NCI-H187 treated with DMSO at 0.1 percent for 48 hours (cell line): ENCODE measurements at places on chromosomes 16 and 17.

DNA sequence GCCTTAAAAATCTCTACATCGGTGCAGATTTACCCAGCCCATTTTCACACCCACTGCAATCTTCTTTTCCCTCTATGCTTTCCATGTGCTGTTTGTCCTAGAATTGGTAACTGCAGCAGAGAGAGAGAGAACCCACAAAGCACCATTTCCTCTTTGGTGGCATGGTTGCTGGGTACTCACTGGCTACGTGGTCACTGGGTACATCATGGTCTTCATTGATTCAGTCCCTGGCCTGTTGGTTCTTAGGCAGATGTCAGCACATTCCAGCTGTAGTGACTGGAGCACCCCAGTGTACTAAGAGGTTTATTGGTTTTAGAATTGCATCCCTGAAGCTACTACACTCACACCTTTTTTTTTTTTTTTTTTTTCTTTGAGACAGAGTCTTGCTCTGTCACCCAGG lies 156.1 kb upstream of the CACNG5 start:
- no peak for DNase-seq

DNA sequence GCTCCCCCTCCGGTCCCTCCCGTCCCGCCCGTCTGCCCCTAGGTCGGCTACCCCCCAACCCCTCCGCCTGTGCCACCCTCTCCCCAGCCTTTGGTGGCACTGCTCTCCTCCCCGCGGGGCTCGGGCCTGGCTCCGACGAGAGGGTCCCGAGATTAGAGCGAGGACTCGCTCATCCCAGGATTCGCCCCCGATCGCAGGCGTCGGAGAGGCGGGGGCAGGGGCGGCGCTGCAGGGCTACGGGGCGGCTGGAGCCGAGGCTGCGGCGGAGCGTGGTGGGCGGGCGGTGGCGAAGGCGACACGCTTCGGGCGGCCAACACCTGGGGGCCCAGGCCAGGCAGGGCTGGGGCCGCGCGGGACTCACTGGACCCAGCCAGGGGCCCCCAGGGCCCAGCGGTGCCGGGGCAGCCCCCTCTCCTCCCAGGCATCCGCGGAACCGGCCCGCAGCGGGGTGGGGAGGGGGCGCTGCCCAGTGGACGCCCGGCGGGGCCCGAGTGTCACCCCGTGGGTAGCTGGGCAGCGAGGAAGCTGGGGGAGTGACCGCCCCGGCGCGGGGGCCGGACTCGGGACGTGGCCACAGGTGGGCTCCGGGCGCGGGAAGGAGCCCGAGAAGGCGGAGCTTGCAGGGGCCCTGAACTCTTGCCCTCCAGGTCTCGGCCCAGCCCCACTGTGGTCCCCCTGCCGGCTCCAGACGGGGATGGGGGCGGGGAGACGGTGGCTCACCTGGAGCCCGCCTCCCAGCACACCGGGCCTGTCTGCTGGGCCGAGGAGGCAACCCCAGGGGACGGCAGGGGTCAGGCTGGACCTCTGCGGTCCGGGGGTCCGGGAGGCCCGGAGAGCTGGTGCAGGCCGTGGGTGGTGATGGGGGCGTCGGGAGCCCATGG lies 1.5 kb downstream of the MGAT5B start:
- no peak for DNase-seq

- DNase-seq = no peak
These were observed 28.5 kb upstream of the KDM8 start for GRCh38 chr16:27174798-27175197.

DNA sequence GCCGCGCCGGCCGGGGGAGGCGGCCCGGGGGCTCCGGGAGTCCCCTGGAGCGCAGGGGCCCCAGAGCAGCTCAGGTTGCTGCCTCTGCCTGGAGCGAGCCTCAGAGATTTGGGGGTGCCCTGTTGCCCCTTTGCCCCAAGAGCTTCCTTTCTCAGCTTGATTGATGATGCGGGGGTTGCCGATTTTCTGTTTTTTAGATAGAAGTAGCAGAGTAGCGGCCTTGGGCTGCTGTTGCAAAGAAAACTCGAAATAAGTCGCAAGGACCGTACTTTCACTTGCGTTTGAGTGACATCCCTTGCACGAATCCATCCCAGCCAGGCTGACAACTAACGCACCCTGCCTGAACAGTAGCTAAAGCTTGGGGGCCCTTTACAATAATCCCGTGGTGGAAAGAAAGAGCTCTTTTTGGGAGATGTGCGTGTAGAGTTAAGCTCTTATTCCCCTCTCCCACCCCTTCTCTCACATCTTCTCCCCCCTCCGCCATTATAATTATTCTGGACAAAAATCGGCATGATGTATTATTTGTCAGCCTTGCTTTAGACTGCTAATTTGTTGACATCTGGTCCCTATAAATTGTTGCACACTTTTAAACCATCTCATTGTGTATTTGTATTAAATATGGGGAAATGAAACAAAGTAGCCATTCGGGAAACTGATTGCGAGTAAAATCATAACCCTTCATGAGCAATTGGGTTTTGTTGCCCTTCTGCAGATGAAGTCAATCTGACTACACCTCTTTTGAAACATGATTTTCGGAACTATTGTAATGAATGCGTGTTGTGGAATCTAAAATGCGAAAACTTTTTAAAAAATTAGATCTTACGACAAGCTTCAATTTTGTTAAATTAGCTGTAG lies 873 bp downstream of the USP10 start:
- DNase-seq = no peak

DNA sequence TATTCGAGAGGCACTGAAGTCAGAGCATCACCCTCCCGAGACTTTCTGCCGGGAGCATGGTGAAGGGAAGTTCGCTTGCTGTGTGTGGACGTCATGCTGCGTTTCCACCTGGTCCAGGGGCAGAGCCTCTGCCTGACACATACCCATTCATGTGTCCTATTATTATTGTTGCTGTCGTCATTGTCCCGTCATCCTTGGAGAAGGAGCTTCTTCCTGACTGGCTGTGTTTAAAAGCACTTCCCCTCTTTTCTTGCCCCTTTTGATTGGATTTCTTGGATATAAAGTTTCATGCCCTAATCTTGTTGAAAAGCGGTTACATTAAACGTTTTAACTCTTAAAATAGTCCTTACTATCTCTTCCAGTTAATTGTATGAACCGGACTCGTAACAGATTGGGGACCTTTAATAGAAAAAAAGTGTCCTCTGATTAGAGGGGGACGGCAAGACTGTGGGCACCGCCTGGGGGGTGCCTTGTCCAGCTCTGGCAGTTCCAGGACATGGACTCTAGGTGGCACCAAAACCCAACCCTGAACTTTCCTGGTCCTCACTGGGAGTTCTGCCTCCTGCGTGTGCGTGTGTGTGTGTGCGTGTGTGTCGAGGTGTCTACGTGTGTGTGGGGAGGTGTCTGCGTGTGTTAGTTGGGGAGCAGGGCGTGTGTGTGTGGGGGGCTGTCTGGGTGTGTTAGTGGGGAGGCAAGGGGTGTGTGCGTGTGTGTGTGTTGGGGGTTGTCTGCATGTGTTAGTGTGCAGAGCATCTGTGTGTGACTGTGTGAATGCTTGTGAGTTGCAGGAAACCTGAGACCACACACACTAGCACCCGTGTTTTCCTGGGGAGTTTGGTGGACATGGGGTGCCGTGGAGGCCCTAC lies 133.3 kb upstream of the CIBAR2 start:
- no peak for DNase-seq

DNA sequence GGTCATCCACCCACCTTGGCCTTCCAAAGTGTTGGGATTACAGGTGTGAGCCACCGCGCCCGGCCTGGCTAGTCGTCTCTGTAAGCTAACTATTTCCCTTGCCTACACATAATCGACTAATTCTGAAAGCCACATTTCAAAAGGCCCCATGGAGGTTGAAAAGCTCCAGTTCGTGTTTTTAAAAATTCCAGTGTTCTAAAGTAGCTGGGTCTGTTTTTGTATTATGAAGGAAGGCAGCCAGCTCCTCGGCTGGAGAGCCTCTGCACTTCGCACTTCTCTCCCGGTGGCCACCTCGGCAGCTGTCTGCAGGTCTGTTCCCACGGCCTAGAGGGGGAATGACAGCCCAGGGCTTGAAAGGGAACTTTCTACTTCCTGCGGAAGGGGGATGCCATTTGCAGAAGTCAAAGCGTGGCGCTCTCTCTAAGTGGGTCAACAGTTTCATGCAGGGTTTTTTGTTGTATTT lies 16.9 kb downstream of the HASPIN start:
- DNase-seq = no peak

DNA sequence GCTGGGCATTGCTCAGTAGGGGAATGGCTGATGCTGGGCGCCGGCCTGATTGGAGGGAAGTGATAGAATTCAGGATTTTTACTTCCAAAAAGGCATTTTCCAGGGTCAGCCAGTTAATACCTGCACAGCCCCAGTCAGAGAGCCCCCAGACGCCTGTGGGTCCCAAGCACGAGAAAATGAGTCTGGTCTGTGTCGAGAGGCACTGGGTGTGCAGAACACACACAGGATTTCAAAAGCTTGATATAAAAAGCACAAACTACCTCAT lies 164.6 kb upstream of the TNRC6C start:
- DNase-seq = no peak

GRCh38 chr16:50640391-50640790 lies 40.7 kb downstream of the SNX20 start:
- no peak for DNase-seq

GRCh38 chr17:53630638-53631037 lies 192.1 kb upstream of the KIF2B start:
- DNase-seq = no peak

- DNase-seq = no peak
These were observed 75.4 kb downstream of the ARHGAP17 start for GRCh38 chr16:24939738-24940137.

DNA sequence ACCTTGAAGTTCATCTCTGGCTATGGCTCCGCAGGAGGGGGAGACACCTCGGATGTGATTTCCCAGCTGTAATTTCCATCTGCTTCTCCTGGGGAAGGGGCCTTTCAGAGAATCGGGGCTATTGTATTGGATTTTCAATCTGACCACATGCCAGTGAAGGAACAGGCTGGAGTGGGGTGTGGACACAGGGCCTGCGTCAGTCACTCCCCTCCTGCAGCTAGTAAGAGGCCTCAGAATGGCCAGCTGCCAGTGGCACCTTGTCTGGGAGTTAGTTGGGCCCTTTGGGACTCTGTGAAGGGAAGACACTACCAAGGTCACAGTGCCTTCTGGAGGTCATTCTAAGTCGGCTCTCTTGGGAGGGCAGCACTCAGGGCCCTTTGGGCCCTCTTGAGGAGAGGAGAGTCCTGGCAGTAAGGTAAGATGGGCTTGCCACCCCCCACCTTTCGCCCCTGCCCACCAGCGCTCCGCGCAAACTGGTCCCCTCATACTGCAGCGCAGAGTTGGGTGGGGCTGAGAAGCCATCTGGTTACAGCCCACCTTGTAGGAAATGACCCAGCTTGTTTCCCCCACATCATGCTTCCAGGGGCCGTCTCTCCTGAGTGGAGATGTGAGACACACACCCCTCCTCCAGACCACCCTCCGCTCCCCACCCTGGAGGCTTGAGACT lies 5.4 kb downstream of the NXPH3 start:
- DNase-seq = no peak

GRCh38 chr16:1713331-1713730 lies 7.3 kb downstream of the MAPK8IP3 start:
- DNase-seq = no peak

GRCh38 chr17:5772720-5773119 lies 188.4 kb upstream of the NLRP1 start:
- no peak for DNase-seq

- DNase-seq = no peak
These were observed 18.2 kb downstream of the COTL1 start for GRCh38 chr16:84599521-84600202.
